Esophagus squamous epithelium (tissue), 5 donors: ENCODE measurements at places on chromosomes 6 and 20. TPM values are rescaled to one million over a fixed set of nuclear protein-coding genes. Genes with fewer than 3 reads are reported as not detected.

GRCh38 chr6:109221543-109222195, 126.4 kb downstream of the CEP57L1 start:
- DNase-seq, result no peak

GRCh38 chr6:127483399-127484055, 24.3 kb upstream of the KIAA0408 start:
- DNase-seq, result no peak

GRCh38 chr6:26502165-26502564, 2.1 kb downstream of the BTN1A1 start:
- no peak for DNase-seq

DNA sequence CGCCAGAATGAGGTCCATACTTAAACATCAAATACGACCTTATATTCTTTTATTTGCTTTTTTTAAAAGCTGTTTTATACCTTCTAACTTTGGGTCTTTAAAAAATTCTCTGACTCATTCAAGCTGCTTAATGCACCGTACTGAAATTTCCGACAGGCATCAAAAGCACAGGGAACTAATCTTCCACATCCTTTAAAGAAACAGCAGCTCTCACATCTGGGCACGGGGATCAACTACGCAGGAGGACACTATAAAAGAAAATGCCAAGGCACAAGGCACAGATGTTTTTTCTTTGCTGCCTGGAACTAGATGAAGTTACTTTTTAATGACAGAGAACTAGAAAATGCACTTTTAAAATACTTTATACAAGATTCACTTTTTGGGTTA, 112.4 kb upstream of the ARG1 start:
- no peak for DNase-seq

DNA sequence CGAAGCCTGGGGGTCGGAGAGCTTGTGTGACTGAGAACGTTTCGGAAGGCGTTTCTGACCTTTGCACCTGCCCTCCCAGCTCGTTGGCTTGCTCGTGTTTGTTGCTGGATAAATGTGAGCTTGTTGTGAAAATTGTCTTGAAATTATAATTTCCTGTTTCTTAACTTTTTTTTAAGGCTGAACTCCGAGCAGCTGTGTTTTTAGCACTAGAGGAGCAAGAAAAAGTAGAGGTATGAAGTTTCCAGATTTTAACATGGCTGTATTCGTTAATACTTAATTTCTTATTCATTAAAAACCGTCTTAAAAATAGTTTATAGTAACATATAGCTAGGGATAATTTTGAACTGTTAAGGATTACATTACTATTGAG, 672 bp downstream of the CEP43 start:
- no peak for DNase-seq

GRCh38 chr6:52671676-52672075, 763 bp downstream of the TMEM14A start:
- no peak for DNase-seq

DNA sequence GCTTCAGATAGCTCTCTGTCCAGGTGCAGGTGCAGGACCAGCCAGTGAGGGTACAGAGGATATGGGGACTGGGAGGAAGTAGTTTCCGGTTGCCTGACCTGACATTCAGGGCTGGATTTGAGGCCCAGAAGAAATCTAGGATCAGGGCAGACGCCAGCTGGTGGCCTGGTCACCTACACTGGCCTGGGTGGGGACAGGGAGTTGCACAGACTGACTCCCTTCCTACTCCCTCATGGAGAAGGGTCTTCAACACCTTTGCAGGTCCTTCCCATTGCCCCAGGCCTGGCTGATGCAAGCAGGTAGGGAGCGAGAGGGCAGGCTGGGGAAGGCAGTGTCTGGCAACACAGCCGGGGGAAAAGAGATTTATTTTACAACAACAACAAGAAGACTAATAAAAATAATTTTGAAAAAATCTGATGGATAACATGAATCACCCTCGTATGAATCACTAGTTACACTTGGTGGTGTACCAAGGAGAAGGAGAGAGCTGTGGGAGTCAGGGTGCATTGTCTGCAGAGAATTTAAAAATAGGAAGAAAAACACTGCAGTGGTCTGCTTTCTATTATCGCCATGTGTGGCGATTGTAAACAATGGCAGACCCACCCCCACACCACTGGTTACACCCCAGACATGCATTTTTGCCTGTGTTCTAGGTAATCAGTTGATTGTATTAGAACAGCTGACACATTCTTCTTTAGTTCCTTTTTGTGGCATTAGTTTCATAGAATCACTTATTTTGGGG, 62.3 kb upstream of the SNX9 start:
- no peak for DNase-seq

GRCh38 chr6:137867685-137868509, 838 bp downstream of the TNFAIP3 start:
- no peak for DNase-seq

- no peak for DNase-seq
These were observed 30.4 kb downstream of the ZC3H12D start for GRCh38 chr6:149454346-149454848.

DNA sequence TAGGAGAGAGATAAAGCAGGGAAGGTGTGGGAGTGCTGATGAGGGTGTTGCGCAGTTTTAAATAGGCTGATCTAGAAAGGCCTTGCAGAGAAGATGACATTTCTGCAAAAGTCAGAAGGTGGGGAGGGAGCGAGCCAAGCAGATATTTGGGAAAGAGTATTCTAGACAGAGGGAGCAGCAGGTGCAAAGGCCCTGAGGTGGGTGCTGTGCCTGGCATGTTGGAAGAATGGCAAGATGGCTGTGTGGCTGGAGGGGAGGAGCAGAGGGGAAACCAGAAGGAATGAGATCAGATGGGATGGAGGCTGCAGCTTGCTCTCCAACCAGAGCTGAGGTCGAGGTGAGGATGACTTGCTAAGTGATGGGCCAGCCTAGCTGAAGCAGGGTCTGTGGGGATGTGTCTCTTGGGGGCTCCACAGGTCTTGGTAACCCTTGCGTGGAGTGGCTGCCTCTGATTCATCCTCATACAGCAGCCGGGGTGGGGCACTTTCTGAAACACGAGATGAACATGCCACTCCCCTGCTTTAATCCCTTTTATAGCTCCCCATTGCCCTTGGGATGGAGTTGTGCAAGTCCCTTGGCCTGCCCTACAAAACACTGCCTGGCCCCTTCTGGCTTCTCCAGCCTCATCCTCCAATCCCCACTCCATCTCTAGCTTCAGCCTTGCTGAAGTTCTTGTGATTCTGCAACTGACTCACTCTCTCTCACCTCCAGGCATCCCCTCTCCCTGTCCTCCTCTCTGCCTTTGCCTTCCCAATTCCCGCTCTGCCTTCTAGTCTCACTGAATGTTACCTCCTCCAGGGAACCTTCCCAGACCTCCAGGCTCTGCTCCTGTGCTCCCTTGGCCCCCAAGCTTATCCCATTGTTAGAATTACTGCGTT, 94.1 kb downstream of the CDH22 start:
- no peak for DNase-seq

GRCh38 chr20:49750611-49751396, 37.1 kb upstream of the B4GALT5 start:
- no peak for DNase-seq

GRCh38 chr6:18693881-18694280, 306.7 kb downstream of the RNF144B start:
- no peak for DNase-seq

DNA sequence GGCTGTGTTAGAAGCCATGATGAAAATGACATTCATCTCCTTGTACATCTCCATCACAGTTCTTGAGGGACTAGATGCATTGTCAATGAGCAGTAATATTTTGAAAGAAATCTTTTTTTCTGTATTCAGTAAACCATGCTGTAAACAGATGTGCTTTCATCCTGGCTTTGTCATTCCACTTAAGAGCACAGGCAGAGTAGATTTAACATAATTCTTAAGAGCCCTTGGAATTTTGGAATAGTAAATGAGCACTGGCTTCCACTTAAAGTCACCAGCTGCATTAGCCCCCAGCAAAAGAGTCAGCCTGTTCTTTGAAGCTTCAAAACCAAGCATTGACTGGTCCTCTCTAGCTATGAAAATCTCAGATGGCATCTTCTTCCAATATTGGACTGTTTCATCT, 197.8 kb upstream of the HDDC2 start:
- no peak for DNase-seq

DNA sequence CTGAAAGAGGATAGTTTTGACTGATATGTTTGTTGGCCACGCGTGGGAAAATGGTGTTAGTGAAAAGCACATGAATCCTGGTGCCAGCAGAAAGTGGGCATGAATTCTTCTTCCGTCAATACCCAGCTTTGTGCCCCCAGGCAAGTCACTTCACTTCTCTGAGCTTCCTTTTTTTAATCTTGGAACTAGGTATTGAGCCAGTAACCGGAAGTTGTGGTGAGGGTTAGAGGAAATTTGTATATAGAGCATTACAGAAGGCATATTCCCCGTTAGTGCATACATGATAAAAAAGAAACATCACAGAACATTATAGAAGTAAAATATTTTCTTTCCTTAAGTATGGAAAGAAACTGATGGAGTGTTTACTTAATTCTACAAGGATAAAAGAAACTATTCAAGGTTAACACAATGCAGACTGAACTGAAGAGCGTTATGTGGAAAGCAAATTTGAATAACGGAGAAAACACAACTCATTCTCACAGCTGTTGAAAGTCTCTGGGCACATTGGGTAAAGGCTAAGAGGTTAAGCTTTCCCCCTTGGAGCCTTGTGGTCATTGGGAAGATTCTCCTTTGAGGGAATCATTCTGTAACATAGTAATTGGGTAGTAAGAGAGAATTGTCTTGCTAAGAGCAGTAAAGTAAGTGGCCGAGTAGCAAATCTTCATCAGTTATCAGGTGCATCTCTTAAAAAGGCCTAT, 223.1 kb downstream of the BCAS1 start:
- no peak for DNase-seq

DNA sequence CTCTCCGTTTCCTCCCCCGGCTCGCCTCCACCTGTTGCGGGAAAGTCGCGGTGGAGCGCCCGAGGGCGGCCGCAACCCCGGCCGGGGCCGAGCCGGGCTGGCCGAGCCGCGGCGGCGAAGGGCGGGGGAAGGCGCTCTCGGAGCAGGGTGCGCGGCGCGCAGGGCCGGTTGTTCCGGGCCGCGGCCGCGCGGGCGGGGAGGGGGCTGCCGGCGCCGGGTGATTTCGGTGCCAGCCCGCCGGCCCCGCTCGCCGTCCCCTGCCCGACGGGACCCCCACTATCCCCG, 235 bp downstream of the MAP7 start:
- DNase-seq, result no peak

DNA sequence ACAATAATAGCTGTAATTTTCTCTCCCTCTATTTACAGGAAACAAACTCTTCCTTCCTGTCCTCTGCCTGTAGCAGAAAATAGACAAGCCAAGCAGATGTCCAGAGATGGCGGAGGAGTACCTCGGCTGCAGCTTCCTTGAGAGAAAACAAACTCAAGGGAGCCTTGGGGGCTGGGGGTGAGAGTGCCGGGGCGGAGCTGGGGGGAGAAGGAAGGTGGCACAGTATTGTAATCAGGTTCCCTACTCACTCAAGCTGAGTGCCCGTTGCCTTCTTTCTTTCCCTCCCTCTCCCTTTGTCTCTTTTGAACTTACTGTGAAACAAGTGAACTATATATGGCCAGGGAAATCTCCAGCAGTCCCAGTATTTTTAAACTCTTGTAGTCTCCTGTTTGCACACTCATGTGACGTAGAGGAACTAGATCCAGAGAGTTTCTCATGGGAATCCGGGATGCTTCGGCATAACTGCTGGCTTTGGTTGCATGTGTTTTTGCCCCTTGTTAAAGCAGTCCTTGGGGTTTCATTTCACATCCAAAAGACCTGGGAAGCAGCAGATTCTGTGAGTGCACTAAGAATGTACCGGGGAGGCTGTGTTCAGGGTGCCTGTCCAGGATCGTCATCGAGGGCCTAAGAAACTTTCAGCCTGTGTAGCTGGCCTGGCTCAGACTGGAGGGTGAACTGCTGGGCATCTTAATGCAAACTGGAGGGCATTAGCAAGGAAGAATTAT, 44.6 kb upstream of the HDDC2 start:
- DNase-seq, result no peak

DNA sequence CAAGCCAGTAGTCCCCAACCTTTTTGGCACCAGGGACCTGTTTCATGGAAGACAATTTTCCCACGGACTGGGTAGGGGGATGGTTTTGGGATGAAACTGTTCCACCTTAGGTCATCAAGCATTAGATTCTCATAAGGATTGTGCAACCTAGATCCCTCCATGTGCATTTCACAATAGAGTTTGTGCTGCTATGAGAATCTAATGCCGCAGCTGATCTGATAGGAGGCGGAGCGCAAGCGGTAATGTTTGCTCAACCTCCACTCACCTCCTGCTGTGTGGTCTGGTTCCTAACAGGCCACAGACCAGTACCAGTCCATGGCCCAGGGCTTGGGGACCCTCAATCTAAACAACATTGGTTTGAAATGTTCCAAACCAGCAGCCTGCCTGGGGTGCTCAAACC, 137.0 kb upstream of the STXBP5 start:
- DNase-seq, result no peak

- no peak for DNase-seq
These were observed 102.6 kb upstream of the DUSP22 start for GRCh38 chr6:189676-190075.

DNA sequence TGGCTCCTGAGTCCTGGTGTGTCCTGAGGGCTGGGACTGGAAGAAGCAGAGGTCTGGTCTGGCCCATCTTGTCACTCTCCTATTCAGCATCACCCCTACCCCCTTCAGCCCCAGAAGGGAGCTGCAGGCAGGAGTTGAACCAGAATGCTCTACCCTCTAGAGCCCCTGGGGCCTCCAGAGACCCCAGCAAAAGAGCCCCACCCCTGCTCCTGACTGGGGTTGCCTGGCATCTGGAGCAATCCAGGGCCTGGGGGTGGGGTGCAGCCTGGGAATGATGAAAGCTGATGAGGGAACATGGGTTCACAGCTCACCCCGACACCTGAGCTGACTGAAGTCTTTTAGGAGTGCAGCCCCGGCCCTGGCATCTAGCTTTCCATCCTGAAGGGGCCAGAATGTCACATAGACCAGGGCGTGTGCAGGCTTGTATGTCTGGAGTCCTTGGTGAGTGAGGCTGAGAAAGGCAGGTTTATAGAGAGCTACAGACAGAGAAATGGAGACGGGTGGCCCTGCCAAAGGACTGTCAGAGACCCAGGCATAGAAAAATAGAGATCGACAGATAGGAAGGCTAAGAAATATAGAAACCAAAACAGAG, 12.2 kb downstream of the FGD2 start:
- no peak for DNase-seq

- DNase-seq, result no peak
These were observed 48.5 kb downstream of the ADGRG6 start for GRCh38 chr6:142350309-142350708.

The OPN5 gene
- not detected for total RNA-seq

The GHRH gene
- total RNA-seq, result not detected

The NRSN1 gene
- total RNA-seq, result not detected

The SCRT2 gene
- total RNA-seq, result not detected

The SAMHD1 gene
- 23.6 TPM for total RNA-seq

The TNFRSF21 gene
- total RNA-seq, result 78.9 TPM

The MDC1 gene
- 7.4 TPM for total RNA-seq
